Globus pallidus (tissue), 1 donor: ENCODE measurements at places on chromosomes 6 and 20.

DNA sequence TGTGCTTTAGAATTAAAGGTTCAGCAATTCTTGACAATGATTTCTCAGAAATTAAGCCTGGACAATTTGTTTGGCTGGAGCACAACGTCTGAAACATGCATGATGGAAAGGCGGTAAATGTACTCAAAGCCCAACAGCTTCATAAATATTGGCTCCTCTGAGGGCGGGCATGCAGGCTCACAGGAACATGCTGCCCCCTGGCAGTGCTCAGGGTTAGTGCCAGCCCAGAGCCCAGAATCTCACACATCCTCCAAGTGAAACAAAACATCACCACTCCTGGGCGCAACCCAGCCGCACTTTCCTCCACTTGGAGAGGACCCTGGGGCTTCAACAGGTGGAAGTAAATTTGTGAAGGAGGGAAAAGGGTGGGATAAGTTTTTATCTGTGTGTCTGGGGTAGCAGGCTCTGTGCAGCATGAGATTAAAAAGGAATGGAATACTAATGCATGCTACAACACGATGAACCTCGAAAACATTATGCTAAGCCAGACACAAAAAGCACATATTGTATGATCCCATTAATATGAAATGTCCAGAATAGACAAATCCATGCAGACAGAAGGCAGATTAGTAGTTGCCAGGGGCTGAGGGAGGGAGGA lies 54.1 kb upstream of the PTPRT start:
- DNase-seq = peak; percentile 42

DNA sequence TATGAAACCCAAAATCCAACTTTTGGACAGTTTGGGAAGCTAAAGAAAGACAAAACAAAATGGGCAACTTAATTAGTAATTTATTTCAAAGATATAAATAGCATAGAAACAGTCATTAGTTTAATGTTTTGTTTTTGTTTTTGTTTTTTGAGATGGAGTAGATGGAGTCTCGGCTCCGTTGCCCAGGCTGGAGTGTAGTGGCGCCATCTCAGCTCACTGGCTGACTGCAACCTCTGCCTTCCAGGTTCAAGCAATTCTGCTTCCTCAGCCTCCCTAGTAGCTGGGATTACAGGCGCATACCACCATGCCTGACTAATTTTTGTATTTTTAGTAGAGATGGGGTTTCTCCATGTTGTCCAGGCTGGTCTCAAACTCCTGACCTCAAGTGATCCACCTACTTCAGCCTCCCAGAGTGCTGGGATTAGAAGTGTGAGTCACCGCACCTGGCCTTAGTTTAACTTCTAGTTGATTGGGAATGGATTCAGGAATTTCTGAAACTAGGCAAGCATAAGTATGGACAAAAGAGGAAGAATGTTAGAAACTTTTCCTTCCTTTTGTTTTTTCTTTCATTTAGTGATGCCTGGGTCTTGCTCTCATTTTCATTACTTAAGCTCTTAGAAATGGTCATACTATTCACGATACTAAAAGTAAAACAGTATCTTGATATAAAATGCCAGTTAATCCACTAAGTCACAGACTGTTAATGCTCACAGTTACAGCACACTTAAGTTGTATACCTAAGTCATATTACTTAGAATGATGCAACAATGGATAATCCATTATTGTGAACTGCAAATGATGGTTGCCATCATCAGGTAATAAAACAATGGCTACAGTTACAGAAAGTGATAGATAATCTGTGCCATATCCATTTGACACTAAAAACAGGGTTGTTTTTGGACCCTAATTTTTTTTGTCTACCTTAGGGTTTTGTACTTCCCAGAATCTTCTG lies 8.2 kb downstream of the SENP6 start:
- no peak for DNase-seq

DNA sequence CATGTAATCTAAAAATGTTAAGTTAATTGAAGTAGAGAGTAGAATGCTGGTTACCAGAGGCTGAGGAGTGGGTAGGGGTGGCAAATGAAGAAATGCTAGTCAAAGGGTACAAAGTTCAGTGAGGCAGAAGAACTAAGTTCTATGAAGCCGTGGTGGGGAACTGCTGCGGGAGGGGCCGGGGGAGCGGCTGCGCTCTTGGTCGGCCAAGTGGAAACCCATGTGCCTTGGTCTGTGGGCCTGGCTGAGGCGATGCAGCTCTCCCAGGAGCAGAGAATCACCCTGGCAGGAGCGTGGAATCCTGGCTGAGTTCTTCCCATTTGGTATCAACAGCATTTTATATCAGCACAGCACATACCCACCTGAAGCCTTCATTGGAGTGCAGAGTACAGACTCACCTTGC lies 22.3 kb downstream of the TTLL2 start:
- DNase-seq = no peak

DNA sequence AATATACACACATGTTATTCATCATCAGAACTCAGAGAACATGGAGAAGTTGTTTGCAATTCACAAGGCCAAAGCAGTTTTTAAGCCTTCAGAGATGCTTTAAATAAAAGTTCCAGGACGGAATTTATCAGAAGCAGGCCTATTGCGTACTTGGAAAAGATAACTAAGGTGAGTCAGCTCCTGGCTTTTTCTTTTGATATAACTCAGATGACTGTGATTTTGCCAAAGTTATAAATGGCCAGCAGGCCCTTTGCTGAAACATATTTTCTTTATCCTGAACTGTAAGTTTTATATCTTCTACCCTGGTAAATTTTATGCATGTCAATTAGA lies 55.0 kb upstream of the PLCB1 start:
- DNase-seq = no peak

GRCh38 chr6:15090145-15090579 lies 155.7 kb upstream of the JARID2 start:
- DNase-seq = no peak

DNA sequence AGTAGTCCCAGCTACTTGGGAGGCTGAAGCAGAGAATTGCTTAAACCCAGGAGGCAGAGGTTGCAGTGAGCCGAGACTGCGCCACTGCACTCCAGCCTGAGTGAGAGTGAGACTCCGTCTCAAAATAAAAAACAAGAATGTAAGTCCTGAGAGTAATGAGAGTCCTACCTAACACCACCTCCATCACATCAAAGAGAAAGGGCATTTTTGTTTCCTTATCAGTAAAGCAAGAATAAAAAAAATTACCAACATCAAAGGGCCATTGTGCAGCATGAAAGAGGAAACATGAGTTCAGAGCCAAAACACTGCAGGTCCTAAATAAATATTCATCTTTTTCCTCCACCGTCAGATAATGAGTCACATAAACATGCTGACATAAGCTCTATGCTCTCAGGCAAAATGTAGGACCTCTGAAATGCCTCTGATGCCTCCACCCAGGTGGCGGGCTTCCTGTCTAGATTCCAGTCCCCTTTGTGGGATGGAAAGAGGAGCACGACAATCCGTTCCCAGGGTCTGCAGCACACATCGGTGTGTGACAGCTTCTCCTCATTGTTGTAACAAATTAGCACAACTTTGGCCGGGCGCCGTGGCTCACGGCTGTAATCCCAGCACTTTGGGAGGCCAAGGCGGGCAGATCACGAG lies 7.2 kb downstream of the ATP9A start:
- no peak for DNase-seq
